T-helper 2 cell (primary cell): ENCODE measurements at places on chromosomes 7 and 10.

GRCh38 chr7:79531116-79531515 lies 77.6 kb upstream of the MAGI2 start:
- no peak for DNase-seq

- no peak for DNase-seq
Observed at GRCh38 chr7:41886262-41886900, 183.5 kb upstream of the INHBA start.

DNA sequence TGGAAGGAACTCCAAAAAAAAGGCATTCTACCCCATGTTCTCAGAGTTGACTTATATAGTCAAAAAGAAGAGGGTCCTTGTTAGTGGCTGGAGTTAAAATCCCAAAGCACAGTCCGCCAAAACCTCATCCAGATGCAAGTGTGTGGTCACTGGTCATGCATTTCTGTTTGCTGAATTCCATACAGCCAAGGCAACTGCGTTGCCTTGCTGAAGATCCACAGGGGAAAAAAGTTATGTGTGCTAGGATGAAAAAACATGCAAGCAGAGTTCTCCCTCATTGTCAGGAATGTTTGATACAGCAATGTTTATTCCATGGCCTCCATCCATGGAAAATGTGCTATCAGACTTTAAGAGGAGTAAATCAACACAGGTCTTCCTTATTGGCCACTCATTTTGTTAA lies 213.1 kb downstream of the CREB5 start:
- no peak for DNase-seq

DNA sequence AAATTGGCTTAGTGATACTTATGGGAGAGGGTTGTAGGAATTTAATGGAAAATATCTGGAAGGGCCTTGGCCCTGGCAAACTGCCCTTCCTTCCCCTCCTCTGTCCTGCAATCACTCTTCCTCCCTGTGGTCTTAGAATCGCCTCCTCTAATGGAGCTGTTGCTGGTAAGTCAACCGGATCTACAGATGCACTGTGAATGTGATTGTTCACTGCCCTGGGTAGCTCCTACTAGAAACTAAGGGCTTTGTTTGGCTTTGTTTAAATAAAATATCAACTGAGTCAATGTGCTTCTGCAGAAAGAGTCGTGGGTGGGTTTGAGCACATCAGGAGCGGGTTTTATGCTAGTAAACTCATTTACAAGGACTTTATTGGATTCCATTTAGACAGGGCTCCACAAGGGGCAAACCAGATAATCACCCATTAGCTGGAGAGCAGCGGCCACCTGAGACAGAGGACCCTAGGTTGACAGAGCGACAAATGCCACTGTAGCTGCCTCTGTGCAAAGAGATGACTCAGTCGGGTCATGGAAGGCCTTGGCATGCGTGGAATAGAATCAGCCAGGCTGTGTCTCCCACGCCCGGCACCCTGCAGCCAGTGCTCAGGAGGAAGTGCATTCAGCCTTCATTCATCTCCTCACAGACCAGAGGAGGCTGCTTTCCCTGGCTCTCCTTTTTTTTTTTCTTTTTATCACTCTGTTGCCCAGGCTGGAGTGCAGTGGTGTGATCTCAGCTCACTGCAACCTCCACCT lies 97.9 kb downstream of the GAD2 start:
- no peak for DNase-seq

DNA sequence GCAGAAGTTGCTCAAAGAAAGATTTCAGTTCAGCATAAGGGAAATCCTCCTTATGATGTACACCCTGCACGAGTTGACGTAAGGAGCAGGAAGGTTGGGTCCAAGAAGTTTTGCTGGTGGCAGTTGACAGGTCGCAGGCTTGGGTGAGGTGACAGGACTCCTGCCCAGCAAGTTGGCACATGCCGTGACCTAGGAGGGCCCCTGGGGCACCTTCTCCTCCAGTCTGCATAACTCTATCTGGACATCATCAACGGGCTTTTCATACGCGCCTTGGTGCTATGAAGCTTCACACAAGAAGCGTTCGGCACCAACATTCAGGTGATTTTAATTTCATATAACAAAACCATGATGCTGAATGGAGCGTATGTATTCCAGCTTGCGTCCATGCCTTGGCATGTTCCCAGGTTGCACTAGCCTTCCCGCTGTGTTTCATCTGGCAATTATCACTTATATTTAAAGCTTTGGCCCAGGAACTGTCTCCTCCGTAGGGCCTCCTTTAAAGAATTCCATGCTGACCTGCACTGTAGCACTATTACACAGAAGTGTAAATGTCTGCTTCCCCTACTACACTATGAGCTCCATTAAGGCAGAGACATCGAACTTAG lies 651.6 kb upstream of the FOXK1 start:
- DNase-seq = no peak

- DNase-seq = no peak
Observed at GRCh38 chr7:46554688-46555422, 633.8 kb upstream of the IGFBP3 start.

DNA sequence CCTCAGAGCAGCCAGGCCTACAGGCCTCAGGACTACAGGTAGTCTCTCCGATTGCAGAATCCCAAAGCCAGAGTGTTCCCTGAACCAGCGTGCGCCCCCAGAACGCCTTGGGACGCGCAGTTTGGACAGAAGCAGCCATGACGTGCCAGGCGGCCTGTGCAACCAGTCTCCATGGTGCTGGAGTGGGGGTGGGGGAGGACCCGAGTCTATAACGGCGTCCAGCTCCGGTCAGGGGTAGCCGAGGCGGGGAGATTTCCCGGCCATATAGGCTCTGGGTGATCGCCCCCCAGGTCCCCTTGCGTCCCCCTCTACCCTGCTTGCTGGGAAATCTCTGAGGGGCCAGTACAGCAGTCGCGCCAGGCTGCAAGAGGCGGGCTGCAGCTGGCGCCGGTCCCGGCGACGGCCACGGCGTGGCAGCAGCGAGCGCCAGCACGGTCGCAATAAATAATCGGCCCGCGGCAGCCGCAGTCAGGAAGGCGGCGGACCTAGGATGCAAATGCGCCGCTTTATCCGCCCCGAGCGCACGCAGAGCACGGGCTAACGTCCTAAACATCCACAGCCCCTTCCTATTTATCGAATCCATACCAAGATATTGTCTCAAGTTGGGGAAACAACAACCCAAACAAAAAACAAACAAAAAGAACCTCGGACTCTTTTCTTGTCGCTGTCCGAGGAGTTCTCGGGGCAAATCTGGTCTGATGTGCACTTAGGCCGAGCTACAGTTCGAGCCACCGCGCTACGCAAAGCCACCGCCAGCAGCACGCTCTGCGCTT lies 1.6 kb downstream of the HOXA3 start:
- no peak for DNase-seq

- no peak for DNase-seq
Observed at GRCh38 chr10:6247041-6247712, 44.4 kb downstream of the PFKFB3 start.

DNA sequence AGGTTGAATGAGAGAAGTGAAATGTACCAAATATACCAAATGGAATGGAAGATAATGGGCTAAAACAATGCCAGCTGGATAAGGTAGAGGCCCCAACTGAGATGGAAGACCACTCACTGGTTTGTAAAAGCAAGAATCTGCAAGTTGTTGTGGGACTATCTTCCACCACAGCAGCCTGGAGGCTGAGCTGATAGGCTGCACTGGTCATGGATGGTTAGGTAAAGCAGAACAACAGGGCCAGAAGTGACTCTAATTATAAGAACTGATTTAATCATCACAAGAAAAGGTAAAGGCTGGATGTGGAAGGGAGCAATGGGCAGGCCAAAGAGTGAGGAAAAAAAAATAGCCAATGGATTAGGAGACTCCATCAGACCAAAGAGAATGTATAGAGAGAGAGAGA lies 11.8 kb downstream of the TFEC start:
- no peak for DNase-seq

GRCh38 chr7:139937715-139938114 lies 108.7 kb downstream of the TBXAS1 start:
- DNase-seq = no peak

DNA sequence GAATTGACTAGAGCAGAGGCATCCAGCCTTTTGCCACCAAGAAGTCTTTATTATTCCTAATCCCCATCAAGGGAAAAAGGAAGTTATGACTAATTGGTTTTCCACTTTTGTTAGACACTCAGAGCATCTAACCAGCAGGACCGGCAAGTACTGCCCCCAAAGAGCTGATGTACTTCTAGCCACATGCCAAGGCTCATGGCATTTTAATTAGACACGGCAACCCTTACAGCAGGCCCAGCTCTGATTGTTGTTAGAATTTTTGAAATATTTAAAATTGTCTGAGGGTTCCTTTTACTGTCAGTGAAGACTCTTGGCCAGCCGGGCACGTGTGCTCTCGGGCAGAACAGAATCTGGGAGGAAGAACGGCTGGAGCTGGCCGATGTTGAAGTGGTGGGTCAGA lies 114.8 kb downstream of the SPAG6 start:
- DNase-seq = no peak

GRCh38 chr7:55211726-55212125 lies 153.4 kb upstream of the LANCL2 start:
- DNase-seq = no peak

DNA sequence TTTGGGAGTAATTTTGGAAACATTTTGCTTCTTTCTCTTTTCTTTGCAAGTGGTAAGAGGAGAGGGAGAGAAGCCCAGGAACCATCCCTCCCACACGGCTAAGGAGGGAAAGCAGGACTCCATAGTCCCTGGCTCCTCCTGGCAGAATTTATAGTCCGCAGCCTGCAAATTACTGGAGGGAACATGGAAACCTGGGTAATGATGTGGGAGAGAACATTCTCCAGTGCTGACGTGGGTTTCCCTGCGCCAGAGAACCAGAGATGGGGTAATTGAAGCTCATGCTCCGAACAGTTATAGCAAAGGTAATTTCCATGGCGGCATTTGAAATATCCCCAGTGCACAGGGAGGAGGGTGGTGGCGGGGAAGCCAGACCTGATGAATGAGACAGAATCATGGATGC lies 320.4 kb downstream of the RPS24 start:
- DNase-seq = no peak

- no peak for DNase-seq
Observed at GRCh38 chr7:22577470-22578001, 77.5 kb upstream of the STEAP1B start.

GRCh38 chr7:101804967-101805366 lies 12.5 kb upstream of the CUX1 start:
- DNase-seq = no peak

DNA sequence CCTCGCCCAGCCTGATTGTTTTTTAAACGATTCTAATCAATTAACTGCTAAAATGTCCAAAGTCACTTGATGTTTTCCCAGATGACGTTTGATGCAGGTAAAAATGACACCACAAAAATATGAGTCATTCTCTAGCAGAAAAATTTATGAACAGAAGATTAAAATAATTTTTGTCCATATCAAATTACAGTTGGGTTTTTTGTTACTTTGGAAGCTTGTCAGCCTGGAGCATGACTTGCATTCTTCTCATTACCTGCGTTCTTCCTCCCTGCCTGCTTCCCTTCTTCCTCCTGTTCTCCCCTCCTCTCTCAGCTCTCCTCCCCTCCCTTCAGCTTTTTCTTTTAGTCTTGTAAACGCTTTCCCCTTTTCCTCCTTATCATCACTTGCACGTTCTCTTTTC lies 18.7 kb downstream of the IL15RA start:
- DNase-seq = no peak
